ENCODE measurements at places on chromosomes 12 and 14. TPM values are rescaled to one million over a fixed set of nuclear protein-coding genes. Genes with fewer than 3 reads are reported as not detected.

The EPYC gene
- not detected for total RNA-seq

The CD9 gene
- total RNA-seq: 133 TPM

The ACADS gene
- total RNA-seq: 7.1 TPM

The STXBP6 gene
- total RNA-seq: 14.9 TPM

The REC8 gene
- total RNA-seq: 1.1 TPM

The AHSA1 gene
- 204 TPM for total RNA-seq

The C12orf54 gene
- total RNA-seq: not detected

The IAPP gene
- total RNA-seq: not detected

The SERPINA5 gene
- total RNA-seq: 0.49 TPM

The MYF5 gene
- not detected for total RNA-seq

The DTD2 gene
- 17.7 TPM for total RNA-seq

The PMEL gene
- 0.84 TPM for total RNA-seq

The A2ML1 gene
- total RNA-seq: not detected

The SLC10A1 gene
- not detected for total RNA-seq

The KRT74 gene
- not detected for total RNA-seq

The RD3L gene
- not detected for total RNA-seq
